ENCODE measurements at places on chromosomes 4 and X. TPM values are rescaled to one million over a fixed set of nuclear protein-coding genes. Genes with fewer than 3 reads are reported as not detected.

The YIPF6 gene
- 20.4 TPM for polyA plus RNA-seq

The MSX1 gene
- not detected for polyA plus RNA-seq

DNA sequence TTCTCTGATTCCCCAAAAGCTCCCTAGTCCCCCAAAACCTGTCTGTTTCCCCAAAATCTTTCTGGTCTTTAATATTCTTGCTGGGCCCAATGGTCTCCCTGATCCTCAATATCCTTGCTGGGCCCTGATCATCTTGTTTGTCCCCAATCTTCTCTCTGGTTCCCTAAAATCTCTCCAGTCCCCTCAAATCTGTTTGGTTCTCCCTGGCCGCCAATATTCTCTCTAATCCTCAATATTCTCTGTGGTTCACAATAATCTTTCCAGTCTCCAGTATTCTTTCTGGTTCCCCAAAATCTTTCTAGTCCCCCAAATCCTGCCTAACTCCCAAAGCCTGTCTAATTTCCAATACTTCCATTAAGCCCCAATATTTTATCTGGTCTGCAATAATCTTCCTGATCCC is 18.5 kb downstream of the P2RY8 start:
- H3K36me3 ChIP-seq = peaks cover 5% of the 10 kb centered on the region
- no peaks in the 10 kb centered on the region for H3K27me3 ChIP-seq
- no peak overlapping the region for H3K27ac ChIP-seq
- no peak for DNase-seq
- H3K4me1 ChIP-seq = peaks cover 39% of the 10 kb centered on the region
- no peak overlapping the region for H3K4me3 ChIP-seq

DNA sequence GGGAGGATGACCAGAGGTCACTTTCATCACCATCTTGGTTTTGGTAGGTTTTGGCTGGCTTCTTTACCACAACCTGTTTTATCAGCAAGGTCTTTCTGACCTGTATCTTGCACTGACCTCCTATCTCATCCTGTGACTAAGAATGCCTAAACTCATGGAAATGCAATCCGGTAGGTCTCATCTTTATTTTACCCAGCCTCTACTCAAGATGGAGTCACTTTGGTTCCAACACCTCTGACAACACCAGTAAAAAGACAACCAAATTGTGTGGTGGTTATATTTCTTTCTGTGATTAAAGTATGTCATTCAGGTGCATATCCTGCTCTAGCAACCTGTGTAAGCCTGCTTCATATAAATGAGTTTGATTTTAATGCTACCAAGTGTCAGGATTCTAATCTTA is 636.7 kb downstream of the PCDH7 start:
- no peak overlapping the region for H3K27ac ChIP-seq
- no peaks in the 10 kb centered on the region for H3K4me1 ChIP-seq
- no peaks in the 10 kb centered on the region for H3K27me3 ChIP-seq
- no peak for DNase-seq
- no peak overlapping the region for H3K4me3 ChIP-seq
